ENCODE measurements at places on chromosomes 13 and 19.

DNA sequence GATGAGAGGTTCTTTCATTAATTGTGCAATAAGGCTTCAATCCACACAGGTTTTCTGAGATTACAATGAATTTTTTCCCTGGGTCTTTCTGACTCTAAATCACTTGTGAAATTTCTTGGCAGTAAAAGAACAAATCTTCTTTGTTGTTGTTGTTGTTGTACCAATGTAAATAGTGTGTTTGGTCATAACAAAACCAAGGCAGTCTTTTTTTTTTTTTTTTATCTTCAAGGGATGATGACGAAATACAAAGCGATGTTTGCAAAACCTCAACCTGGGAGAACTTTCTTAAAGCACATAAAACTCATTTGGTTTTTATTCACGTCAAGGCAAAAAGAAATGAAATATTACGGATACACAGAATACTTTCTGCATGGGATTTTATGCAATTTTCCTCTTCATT, 462.0 kb downstream of the LIG4 start:
- DNase-seq = no peak

- DNase-seq = no peak
These were observed 172.0 kb downstream of the TSHZ3 start for GRCh38 chr19:31177246-31177645.

GRCh38 chr13:53064731-53065130, 36.1 kb downstream of the OLFM4 start:
- DNase-seq = no peak

DNA sequence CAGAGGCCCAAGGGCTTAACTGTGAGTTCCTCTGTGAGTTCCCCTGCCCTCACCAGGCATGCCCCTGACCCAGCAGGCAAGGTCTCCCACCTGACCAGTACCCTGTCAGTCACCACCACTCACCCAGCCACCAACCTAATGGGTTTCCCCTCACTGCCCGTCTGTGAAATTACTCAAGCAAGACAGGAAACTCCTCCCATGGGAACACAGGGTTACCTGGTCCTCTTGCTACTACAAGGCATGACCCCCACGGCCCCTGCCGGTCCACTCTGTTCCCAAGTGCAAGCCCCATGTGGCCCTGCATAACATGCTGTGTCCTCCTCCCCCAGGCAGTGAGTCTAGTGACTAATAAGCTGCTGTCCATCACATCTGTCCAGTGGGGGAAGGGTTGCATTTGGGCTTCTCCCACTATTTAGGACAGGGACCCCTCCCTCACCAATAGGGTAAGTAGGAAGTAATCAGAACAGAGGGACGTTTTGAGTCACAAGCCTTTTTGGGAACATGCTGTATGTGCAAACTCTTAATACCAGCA, 8.0 kb upstream of the DHRS12 start:
- DNase-seq = no peak

- no peak for DNase-seq
These were observed 823 bp downstream of the TLE5 start for GRCh38 chr19:3061182-3062161.

DNA sequence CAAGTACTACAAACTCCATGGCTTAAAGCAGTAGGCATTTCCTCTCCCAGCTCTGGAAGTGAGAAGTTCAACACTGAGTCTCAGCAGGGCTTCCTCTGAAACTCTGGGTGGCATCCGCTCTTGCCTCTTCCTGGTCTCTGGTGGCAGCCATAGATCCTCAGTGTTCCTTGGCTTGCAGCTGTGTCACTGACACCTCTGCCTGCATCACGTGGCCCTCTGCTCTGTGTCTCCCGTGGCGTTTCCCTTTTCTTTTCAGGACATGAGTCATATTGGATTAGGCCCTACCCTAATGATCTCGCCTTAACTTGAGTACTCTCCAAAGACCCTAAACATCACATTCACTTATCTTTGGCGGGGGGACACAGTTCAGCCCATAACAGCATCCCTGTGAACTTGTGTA, 466.7 kb downstream of the MYO16 start:
- no peak for DNase-seq

GRCh38 chr13:93862259-93862658, 617.2 kb downstream of the DCT start:
- no peak for DNase-seq

DNA sequence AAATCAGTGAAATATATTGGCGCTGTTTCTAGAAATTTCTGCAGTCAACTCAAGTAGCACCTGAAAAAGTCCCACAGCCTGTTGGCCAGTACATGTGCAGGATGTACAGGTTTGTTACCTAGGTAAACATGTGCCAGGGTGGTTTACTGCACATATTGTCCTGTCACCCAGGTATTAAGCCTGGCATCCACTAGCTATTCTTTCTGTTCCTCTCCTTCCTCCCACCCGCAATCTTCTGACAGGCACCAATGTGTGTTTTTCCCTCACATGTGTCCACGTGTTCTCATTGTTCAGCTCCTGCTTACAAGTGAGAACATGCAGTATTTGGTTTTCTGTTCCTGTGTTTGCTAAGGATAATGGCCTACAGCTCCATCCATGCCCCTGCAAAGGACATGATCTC, 13.1 kb upstream of the SCEL start:
- no peak for DNase-seq

DNA sequence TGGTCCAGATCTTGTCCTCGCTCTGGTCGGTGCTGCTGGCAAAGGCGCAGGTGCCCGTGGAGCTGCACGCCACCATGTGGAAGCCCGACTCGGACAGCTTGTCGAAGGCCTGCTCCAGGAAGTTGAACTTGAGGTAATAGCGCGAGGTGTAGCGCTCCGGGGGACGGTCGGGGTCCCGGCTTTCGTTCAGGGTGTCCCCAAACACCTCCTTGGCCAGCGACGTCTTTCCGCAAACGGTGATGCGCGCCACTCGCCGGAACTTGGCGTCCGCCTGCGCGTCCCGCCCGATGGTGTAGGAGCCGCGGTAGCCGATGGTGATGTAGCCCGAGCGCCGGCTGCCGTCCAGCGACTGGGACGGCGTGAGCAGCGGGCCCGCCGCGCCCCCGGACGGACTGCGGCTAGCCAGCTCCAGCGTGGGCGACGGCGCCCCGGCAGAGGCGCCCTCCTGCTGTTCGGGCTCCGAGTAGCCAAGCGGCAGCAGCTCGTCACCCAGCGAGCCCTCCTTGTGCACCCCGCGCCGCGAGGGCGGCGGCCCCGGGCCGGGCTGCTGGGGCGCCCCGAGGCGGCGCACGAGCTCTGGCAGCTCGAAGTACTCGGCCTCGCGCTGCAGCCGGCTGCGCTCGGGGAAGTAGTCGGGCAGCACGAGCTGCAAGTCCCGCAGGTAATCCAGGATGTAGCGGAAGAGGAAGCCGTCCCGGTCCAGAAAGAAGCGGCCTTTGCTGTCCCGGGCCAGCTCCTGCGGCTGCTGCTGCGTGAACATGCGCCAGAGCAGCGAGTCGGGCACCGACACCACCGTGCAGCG, 801 bp downstream of the KCTD12 start:
- peak; percentile 29 for DNase-seq

DNA sequence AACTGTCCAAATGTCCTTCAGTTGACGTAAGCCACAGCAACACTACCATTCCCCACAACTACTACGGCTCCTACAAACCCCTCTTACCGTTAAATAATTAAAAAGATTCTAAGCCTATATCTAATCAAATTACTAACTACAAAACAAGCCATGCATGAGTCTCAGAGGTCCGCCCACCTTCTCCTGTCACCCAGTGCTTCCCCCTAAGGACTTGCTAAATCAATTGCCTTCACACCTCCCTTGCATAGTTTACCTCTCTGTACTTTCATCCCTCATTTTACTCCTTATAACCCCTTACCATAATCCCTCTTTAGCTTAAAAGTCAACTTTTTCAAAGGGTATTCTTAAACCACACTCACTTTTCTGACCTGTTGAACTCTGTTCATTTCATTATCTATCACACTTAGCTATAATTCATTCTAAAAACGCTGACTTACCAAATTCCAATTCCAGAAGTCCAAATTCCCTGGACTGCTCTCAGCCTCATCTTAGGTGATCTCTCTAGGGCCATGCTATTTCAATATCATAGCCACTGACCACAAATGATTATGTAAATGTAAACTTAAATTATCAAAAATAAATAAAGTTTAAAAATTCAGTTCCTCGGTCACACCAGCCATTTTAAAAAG, 187.8 kb downstream of the DIAPH3 start:
- DNase-seq = no peak

- DNase-seq = no peak
These were observed 29.4 kb downstream of the SMIM24 start for GRCh38 chr19:3450796-3451411.

DNA sequence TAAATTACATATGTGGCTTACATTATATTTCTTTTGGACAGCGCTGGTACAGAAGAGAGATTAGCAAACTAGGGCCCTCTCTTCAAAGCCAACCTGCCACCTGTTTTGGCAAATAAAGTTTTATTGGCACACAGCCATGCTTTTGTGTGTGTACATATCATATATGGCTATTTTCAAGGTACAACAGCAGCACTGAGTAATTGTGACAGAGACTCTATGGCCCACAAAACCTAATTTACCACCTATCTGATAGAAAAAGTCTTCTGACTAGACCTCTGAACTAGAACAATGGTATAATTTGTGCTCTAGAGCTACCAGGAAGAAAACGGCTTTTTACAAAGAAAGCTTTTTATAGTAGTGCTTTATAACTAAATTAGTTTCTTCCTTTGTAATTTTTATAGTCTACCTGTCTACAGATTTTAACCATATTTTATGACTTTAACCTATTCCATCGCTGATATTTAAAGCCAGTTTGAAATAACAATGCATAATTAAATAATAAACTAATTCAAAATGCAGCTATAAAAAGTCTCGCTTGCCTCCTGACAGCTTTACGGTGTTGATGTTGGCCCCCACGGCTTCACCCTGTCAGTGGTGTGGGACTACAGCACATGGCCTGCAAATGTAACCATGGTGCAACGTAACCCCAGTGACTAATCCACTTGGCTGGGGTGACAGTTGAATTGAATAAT, 17.7 kb upstream of the DPY19L3 start:
- no peak for DNase-seq

- DNase-seq = no peak
These were observed 78.0 kb downstream of the STARD13 start for GRCh38 chr13:33207615-33207961.

GRCh38 chr19:13029893-13030292, 34.6 kb downstream of the NFIX start:
- no peak for DNase-seq

DNA sequence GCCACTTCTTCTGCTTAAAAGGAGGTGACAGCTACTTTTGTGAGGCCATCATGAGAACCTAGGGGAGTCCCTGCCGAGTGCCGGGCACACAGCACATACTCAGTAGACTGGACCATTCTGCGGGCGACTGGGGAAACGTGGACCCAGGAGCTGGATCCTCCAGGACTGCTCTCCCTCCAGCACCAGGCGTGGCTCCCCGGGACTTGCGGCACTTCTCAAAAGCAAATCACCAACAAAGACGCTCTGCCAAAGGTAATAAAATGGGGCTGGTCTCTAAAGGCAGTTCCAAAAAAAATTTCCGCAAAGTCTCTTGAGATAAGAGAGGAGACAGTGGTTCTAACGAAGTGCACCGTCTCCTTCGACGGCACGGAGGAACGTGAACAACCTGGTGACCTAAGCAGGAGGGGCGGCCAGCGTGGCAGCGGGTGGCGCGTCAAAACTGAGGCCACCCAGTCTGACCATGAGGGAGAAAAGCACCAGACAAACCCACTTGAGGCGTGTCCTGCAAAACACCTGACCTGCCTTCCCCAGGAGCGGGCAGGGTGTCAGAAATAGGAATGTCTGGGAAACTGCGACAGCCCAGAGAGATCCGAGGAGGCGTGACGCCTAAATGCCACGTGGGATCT, 1.4 kb upstream of the TMPRSS9 start:
- DNase-seq = no peak

- peak; percentile 61 for DNase-seq
These were observed 33.6 kb upstream of the NANOS3 start for GRCh38 chr19:13843104-13843921.

DNA sequence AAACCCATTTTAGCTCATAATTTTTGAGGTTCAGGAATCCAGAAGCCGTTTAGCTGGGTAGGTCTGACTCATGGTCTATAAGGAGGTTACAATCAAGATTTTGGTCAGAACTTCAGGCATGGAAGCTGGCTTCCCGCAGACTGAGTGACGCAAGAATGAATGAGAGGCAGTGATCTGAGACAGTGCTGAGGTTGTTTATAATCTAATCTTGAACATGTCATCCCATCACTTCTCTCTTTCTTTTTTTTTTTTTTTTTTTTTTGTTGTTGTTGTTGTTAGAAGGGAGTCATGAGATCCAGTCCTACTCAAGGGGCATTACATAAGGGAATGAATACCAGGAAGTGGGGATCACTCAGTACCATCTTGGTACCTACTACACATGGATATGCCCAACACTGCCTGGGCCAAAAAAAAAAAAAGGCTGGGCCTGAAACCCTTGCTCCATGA, 217.4 kb downstream of the DLEU7 start:
- no peak for DNase-seq

DNA sequence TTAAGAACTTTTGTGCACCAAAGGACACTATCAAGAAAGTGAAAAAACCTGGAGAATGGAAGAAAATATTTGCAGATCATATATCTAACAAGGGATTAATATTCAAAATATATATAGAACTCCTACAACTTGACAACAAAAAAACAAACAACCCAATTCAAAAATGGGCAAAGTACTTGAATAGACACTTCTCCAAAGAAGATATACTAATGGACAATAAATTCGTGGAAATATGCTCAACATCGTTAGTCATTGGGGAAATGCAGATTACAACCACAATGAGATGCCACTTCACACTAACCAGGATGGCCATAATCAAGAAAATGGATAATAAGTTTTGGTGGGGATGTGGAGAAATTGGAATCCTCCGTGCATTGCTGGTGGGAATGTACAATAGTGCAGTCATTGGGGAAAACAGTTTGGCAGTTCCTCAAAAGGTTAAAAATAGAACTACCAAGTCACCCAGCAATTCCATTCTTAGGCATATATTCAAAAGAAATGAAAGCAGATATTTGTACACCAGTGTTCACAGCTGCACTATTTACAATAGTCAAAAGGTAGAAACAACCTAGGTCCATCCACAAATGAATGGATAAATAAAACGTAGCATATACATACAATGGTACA, 2.2 kb upstream of the LSR start:
- DNase-seq = no peak

- DNase-seq = peak; percentile 23
These were observed 943 bp downstream of the SLAIN1 start for GRCh38 chr13:77698201-77699058.

GRCh38 chr13:93963266-93964145, 516.0 kb downstream of the DCT start:
- DNase-seq = no peak

- DNase-seq = no peak
These were observed 693.4 kb downstream of the PCDH9 start for GRCh38 chr13:66536746-66537145.
